ENCODE measurements at places on chromosomes 4 and X. TPM values are rescaled to one million over a fixed set of nuclear protein-coding genes. Genes with fewer than 3 reads are reported as not detected.

SSX3 gene
- total RNA-seq, result not detected

NXF2 gene
- total RNA-seq, result not detected

CENPU gene
- 18.1 TPM for total RNA-seq

LUZP4 gene
- not detected for total RNA-seq

HPSE gene
- total RNA-seq, result 0.21 TPM

OTC gene
- not detected for total RNA-seq

DNA sequence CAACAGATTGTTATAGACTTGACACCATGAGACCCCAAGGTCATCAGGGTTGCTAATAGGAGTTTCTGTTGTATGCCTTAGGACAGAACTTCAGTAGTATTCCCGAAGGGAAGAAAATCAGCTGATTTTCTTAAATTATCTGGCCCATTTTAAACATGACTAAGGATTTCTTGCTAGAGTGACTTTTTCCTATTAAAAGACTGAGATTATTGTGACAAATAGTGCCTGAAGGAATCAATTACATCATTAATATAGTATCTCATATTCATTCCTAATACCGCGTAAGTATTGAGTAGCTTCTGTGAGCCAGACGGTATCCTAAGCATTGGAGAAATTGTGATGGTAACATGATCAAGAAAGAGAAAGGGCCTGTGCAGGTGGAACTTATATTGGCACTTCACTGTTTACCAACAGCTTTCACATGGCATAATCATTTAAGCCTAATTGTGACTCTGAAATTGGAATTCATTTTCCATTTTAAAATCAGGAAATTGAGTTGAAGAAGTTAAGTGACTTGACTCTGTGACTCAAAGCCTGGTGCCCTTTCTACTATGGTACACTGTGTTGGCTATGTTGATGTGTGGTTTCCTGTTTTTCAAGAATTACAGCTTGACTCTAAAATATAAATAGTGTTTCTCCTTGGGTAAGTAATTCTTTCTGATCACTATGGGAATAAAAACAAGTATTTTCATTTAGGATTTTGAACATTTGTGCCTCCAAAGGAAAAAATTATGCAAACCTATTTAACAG, 4.1 kb downstream of the AFF1 start:
- no peak for DNase-seq

- DNase-seq, result no peak
Observed at GRCh38 chrX:132025041-132025440, 1.9 kb downstream of the STK26 start.

DNA sequence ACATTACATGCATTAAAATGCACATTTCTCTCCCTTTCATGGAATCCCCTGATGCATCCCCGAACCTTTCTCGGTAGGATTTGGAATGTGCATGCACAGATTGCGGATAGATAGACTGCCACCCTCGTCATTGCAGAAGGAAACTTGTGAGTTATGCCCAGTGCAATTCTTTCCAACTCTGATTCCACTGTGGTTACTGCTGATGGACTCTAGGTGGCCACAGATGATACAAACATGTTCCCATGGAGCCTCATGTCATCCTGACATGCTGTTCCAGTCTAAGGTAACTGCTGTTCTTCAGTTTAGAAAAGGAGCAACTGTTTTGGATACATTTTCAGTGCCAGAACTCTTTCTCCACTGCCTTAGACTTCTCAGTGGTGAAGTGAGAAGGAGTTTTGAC, 9.1 kb upstream of the VCX3B start:
- no peak for DNase-seq

DNA sequence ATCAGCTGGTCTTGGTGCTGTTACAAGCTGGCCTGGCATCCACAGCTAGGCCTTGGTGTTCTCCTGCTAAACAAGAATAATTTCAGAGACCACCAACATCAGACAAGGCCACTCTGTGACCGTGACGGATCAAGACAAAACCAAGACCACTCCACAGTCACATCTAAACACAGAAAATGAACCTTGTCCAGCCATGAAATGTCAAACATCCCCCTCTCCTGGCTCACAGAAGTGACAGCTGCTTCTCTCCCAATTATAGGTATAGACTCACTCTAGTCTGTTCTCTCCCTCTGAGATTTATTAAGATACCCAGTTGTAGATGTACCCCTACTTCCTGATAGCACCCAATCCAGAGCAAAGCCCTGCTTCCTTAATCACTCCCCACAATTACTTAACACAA, 40.4 kb downstream of the EFHC2 start:
- DNase-seq, result peak; percentile 33

DNA sequence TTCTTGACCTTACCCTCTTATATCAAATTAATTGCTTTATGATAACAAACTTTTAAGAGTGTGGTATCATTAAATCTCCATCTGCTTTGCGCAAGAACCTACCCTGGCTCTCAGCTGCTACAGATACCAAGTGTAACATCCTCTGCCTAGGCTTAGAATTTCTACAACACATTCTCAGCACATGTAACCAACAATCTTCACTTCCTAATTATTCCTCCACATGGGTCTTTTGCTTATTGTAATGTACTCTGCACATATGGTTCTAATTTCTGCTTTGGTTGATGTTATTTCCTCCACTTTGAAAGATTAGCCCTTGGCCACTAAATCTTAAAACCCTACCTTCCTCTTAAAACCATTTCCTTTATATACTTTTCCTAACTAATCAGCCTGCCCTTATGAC, 242.4 kb downstream of the ARHGAP24 start:
- no peak for DNase-seq

- peak; percentile 39 for DNase-seq
Observed at GRCh38 chrX:107978707-107979307, 3.4 kb downstream of the TEX13B start.

GRCh38 chr4:87209182-87209581, 11.2 kb downstream of the KLHL8 start:
- no peak for DNase-seq
